A172 (cell line): ENCODE measurements at places on chromosomes 16 and 17.

DNA sequence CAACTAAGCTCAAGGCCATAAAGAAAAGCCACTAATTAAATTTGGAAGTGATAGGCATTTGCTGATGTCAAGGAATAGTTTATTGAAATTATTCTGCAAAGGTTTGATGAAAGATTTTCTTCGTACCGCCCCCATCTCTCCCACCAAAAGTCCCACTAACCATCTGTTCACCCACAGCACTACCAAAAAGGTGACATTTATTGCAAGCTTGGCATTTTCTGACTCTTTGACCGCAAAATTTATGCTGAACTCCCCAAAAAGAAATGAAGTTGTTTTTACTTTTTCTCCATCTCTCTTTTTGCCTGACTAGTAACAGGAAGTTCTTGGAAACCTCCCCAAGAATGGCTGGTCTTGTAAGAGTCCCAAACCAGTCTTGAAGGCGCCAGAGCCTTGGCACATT lies 384.9 kb upstream of the SOX9 start:
- no peak for DNase-seq

- no peak for DNase-seq
Measured at GRCh38 chr17:74819801-74820436, 39.8 kb downstream of the GRIN2C start.

GRCh38 chr16:61813339-61813738 lies 222.9 kb downstream of the CDH8 start:
- no peak for DNase-seq

DNA sequence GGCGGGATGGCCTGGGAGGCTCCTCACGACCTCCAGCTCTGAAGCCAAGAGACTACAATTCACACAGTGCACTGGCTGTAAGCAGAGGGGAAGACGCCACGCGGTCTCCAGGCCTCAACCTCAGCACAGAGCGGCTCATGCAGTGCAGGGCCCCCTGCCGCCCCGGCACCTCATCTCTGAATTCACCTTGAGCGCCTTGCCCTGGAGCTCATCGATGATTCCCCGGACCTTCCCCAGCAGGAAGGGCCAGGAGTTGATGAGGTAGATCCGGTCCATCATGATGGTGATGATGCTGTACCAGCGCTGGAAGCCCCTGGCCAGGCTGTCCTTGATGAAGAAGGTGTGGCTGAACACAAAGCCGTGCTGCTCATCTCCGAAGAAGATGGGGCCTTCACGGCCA lies 13.2 kb downstream of the FLCN start:
- DNase-seq = no peak

- DNase-seq = no peak
Measured at GRCh38 chr16:85448557-85449190, 164.4 kb upstream of the GSE1 start.

GRCh38 chr17:82065638-82066303 lies at the start of gene DUS1L:
TSS of gene DUS1L (minus strand) at chr17:82065804. CDS start at chr17:82065059, 745 bp downstream.
- DNase-seq = no peak

GRCh38 chr17:28624148-28624547 lies 10.2 kb upstream of the RSKR start:
- DNase-seq = no peak

DNA sequence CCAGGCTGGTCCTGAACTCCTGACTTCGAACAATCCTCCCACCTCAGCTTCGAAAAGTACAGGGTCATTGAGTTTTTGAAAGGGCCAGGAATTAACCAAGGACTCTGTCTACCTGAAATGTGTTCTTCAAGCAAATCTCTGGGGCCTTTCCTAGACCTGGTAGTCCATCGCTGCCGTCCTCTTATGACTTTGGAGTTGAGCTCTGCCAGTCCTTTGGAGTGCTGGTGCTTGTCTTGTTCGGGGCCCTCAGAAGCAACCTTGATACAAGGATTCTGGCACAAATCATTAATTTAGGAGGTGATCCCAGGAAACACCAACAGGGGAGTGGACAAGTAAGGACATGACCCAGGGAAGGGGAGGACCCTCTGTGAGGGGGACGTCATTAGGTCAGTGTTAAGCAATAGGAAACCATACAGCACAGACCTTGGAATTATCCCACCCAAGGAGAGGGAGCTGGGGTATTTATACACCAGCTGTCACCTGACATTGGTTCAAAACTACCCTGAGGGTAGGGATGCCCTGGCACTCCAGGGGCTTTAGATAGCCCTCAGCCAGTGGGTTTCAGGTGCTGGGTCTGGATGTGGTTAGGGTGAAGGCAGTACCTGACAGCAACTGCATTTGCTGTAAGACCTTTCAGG lies 187.2 kb downstream of the FOXL1 start:
- no peak for DNase-seq

- no peak for DNase-seq
Measured at GRCh38 chr17:64920419-64921172, 1.3 kb upstream of the LRRC37A3 start.

GRCh38 chr16:1291576-1291974 lies 17.9 kb upstream of the UBE2I start:
- DNase-seq = no peak

DNA sequence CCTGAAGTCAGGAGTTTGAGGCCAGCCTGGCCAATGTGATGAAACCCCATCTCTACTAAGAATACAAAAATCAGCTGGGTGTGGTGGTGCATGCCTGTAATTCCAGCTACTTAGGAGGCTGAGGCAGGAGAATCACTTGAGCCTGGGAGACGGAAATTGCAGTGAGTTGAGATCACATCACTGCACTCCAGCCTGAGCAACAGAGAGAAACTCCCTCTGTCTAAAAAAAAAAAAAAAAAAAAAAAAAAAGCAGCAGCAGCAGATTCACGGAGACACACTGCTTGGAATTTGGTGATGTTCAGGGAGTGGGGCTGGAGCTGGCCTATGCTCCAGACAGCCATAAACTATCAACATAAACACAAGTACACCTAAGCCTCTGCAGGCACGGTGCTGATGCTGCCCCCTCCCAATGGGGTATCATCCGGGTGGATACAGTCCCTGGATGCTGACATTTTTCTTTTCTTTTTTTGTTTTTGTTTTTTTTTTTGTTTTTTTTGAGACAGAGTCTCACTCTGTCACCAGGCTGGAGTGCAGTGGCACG lies 39.6 kb upstream of the RHOT1 start:
- DNase-seq = no peak

DNA sequence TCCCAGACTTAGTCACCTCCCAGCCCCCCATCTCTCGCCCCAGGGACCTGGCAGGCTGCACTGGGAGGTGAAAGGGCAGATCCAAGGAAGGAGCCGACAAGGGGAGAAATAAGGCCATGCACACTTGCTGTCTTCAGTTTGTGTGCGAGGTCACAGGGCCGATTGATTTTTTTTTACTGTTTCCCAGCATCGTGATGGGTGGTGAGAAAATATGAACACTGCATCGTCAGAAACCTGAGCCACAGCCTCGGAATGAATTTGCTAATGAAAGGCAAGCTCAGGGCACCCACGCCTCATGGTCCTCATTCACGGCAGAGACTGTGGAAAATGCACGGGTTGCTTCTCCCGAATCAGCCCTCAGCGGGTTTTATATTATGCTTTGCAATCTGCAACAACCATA lies 98.0 kb downstream of the SOCS1 start:
- DNase-seq = no peak

DNA sequence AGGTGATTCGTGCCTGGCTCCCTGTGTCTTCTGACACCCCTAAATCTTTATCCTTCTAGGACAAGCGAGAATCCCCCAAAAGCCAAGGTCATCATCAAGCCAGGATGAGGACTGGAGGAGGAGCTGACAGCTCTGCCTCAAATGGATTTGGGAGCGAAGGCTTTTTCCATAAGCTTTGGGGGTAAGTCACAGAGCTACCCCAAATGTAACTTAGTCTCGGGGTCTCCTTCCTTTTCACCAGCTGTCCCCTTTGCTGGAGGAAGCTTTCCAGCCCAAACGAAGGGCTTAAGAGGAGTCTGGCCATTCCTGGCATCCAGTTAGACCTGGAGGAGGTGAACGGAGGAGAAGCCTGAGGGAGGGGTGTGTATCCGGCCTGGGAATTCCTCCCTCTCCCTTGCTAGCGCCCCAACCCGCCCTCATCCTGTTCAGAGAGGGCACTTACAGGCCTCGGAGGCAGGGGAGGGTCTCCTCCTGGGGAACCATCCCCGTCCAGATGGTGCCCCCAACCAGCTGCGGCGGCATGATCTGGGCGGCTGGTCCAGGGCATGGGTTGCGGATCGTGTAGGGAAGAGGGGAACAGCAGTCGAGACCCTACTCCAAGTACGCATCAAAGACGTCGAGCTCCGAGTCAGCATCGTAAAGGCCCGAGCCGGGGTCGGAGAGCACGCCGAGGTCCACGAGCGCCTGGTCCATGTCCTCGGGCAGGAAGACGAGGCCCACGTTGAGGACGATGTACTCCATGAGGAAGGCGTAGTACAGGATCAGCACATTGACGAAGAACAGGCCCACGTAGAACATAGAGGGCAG lies 938 bp downstream of the DEXI start:
- no peak for DNase-seq

GRCh38 chr17:794876-795275 lies 12.7 kb downstream of the MRM3 start:
- DNase-seq = peak; percentile 57

DNA sequence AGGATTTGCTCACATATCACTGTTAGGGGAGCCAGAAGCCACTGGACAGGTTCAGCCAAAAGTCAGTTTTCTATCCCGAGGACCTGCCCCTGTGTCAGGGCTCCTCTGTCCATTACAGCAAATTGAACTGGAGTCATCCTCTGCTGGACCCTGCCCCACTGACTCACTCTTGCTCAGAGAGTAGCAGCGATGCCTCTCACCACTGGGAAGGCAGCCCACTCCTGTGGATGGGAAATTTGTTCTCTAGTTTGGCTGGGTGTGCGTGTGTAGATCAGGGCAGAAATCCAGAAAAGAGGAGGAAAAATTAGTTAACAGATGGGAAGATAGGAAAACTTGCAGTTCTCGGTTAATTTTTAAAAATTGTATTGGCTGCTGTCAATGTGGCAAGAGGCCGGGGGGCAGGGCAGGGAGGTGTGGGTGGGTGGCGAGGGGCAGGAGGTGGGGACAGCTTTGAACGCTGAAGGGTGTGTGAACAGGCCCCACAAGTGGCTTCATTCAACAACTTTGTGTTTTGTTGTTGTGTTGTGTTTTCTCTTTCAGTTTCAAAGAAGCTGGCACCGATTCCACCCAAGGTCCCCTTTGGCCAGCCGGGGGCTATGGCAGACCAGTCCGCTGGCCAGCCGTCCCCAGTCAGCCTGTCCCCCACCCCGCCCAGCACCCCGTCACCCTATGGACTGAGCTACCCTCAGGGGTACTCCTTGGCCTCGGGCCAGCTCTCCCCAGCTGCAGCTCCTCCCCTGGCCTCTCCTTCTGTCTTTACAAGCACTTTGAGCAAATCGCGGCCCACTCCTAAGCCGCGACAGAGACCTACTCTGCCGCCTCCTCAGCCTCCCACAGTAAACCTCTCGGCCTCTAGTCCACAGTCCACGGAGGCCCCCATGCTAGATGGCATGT lies 33.6 kb downstream of the ELAC2 start:
- DNase-seq = peak; percentile 52

GRCh38 chr17:55161935-55162555 lies 102.7 kb upstream of the HLF start:
- DNase-seq = peak; percentile 82

- no peak for DNase-seq
Measured at GRCh38 chr17:11495613-11496012, 102.7 kb upstream of the DNAH9 start.

DNA sequence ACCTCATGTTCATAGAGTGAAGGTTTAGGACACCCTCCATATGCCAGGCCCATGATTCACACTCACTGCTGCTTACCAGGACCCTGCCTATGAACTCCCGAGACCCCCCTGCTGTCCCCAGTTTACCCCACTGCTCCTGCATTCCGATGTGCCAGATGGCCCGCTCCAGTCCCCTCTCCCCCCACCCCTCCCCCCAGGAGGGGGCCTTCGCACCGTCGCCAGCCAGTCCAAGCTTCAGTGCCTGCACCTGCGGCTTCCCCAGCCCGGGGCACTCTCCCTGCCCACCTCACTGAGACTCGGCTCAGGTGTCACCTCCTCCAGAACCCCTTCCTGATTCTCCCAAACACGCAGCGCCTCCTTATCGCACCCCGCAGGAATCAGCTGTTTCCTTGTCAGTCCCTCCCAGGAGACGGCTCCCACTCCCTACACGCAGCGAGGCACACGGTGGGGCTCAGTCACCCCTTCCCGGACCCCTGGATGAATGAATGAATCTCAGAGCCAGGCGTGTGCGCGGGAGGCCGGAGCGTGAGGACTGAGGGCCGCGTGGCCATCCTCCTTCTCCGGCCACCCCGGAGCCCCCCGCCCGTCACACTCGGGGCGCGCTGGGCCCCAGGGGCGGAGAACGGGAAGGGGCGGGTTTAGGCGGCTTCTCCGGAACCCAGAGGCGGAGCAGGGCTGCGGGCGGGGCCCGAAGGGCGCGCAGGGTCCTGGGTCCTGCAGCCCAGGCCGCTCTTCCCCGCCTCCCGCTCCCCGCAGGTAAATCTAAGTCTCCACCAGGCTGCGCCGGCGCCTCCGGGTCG lies 1.6 kb downstream of the MYO1C start:
- no peak for DNase-seq

DNA sequence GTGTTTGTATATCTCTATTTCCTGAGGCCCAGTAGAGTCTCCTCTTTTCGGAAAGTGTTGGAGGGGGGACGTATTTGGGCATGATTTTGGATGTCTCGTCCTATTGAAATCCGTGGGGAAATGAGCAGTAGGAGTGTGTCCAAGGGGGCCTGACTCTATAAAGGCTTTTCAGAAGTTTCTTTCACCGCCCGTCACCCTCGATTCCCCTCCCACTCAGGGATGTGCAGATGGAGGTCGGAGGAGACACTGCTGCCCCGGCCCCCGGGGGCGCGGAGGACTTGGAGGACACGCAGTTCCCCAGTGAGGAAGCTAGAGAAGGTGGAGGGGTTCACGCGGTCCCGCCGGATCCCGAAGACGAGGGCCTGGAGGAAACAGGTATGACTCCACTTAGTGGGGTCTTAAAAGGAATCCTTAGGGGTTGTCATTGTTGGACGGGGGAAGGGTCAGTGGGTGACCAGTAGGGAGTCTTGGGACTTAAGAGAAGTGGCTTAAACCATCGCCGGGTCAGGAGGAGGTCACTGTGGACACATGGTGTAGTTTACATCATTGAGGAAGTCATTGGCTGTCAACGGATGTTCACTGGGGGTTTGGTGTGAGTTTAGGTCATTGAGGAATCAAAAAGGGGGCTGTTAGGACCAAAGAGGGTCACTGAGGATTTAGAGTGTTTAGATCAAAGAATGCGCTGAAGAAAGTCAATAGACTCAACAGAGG lies 424 bp downstream of the MON1B start:
- DNase-seq = no peak

- DNase-seq = peak; percentile 42
Measured at GRCh38 chr16:27642756-27643155, 92.8 kb downstream of the KATNIP start.

- no peak for DNase-seq
Measured at GRCh38 chr17:79675413-79675725, 55.4 kb upstream of the ENPP7 start.

- no peak for DNase-seq
Measured at GRCh38 chr16:23448392-23448791, 4.6 kb downstream of the COG7 start.

DNA sequence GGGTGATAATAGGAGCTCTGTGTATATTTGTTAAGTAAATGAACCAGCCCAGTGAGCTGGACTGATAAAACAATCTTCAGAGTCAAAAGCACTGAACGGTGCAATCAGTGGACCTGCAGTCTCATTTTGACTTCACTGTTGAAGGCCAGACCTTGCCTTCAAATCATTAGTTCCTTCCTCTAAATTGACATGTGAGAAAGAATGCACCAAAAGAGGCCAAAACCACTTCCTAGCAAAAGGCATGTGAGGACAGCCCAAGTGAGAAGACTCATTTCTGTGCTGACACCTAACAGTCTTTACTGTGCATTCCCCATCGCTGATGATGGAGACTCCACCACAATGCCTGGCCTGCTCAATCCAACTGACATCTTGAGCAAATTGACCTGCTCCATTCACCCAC lies 10.6 kb downstream of the GTF3C1 start:
- no peak for DNase-seq

- no peak for DNase-seq
Measured at GRCh38 chr16:28062847-28063521, 530 bp downstream of the GSG1L start.
